ENCODE measurements at places on chromosomes 12 and 14. TPM values are rescaled to one million over a fixed set of nuclear protein-coding genes. Genes with fewer than 3 reads are reported as not detected.
A peak's percentile ranks its signal among the peaks of the same experiment; 100 is the strongest.

DNA sequence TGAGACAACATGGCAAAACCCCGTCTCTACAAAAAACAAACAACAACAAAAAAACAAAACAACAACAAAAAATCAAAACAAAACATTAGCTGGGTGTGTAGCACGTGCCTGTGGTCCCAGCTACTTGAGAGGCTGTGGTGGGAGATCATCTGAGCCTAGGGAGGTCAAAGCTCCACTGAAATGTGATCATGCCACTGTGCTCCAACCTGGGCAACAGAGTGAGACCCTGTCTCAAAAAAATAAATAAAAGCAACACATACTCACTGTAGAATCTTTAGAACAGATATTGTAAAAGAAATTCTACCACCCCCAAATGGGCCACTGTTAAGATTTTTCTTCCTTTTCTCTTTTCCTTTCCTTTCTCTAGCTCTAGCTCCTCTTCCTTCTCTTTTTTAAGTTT lies 26.3 kb downstream of the SLC38A1 start:
- no peak for DNase-seq

DNA sequence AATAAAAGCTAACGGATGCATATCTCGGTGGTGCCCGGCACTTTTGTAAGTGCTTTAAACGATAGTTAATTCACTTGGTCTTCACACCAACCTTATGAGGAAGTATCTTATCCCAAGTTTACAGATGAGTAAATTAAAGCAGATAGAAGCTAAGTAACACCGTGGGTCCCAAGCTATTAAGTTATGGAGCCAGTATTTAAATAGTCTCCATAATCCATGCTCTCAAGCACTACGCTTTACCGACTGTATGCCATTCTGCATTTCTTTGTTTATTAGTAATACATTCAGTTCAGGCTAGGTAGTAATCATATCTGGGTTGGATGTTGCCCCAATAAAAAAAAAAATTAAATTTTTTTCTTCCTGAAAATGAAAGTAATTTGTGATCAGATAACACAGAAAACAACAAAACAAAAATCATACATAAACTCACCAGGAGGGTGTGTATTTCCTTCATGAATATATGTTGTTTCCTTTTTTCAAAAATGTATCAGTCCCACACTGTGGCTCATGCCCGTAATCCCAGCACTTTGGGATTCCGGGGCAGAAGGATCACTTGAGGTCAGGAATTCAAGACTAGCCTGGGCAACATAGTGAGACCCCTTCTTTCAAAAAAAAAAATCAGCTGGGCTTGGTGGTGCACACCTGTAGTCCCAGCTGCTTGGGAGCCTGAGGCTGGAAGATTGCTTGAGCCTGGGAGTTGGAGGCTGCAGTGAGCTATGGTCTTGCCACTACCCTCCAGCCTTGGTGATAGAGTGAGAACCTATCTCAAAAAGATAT lies 1.4 kb upstream of the M6PR start:
- DNase-seq = peak; percentile 16

DNA sequence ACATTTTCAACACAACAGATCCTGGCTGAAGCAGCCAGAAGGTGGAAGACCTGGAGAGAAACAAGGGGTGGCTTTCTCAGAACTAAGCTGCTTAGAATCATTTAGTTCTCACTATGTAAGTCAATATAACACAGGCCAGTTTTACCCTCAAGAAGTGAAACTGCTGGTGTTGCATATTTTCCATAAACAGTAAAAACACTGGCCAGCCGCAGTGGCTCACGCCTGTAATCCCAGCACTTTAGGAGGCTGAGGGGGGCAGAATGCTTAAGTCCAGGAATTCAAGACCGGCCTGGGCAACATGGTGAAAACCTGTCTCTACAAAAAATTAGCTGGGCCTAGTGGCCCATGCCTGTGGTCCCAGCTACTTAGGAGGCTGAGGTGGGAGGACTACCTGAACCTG lies 11.6 kb downstream of the STX2 start:
- no peak for DNase-seq

GRCh38 chr12:48002773-48003218 lies 1.5 kb downstream of the COL2A1 start:
- DNase-seq = no peak

GRCh38 chr12:9651265-9651729 lies 18.2 kb upstream of the CLEC2D start:
- peak; percentile 89 for DNase-seq

DNA sequence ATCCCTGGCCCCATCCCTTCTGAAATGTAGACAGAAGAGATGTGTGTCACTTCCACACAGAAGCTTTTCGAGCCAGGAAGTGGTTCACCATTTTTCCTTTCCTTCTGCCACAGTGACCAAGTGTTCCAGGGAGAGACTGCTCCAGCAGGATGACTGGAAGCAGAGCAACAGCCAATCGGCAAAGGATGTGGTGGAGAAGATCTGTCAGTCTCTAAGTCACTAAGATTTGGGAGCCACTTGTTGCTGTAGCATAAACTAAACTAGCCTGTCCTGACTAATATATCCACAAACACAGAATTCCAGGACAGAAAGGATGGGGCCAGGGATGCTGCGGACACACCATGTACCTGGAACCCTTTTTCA lies 42.9 kb downstream of the DUSP6 start:
- no peak for DNase-seq

DNA sequence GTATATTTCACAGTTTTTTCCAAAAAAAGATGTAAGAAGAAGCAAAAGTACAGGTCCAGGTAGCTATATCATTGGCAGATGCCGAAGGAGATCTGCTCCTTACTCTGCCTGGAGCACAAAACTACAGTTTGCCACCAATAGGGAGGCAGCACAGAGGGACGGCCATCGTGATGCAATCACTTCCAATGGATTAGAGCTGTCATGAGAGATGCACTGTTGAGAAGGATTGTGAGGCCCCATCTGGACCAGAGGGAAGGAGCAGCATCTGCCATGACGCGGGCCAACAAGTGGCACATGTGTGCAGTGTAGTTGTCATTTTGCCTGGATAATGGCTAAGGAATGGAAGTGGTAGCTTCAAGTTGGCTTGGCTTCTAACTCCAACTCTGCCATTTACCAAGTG lies 318.8 kb upstream of the FKBP4 start:
- DNase-seq = no peak

DNA sequence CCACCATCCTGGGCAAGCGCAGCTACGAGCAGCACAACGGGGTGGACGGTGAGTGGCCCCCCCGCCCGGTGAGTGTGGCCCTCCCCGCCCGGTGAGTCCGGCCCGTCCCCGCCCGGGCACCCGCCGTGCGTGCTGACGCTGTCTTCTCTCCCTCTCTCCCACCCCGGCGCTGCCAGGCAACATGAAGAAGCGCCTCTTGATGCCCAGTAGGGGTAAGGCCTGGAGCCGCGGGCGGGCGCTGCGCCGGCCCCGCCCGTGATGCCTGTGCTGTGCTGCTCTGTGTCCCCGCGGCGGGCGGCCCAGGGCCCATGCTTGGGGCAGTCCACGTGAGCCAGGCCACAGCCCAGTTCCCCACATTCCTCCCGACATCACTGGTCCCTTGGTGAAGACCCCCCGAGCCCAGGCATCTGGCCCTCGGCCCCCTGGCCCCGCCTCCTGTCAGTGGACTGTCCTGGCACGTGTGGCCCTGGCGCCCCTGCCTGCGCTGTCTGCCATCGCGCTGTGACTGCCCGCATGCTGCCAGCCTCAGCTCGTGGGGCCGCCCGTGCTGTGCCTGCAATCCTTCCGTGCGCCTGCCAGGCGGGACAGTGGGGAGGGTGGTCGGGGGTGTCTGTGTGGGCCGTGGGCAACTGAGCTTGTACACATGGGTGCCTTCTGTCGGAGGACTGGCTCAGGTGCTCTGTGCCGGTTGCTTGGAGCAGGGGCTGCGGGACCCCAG lies 7.9 kb upstream of the CRIP2 start:
- no peak for DNase-seq

GRCh38 chr12:98123021-98123461 lies 392.3 kb upstream of the TMPO start:
- DNase-seq = no peak

GRCh38 chr12:109797905-109798669 lies 35.1 kb downstream of the TRPV4 start:
- DNase-seq = peak; percentile 16

DNA sequence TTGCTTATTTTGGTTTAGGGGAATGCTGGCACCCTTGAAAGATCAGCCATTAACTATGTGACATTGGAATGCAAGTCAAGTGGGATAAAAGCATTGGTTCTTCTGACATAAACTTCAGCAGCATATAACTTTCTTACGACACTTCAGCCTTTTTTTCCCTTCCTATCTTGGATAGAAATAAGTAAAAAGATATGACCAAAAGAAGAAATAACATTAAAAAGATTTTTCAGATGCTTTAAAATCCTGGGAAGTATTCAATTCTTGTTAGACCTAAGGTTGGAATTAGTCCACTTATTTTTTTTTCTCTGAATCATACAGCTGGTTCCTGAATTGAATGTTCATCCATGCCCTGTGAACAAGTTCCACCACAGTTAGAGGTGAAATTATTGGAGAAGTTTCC lies 85.6 kb upstream of the TSPAN8 start:
- no peak for DNase-seq

GRCh38 chr14:87712396-87713090 lies 280.4 kb downstream of the GALC start:
- no peak for DNase-seq

GRCh38 chr14:60276347-60276746 lies 27.3 kb downstream of the PPM1A start:
- DNase-seq = no peak

GRCh38 chr14:32074887-32075572 lies 2.1 kb upstream of the ARHGAP5 start:
- no peak for DNase-seq

GRCh38 chr12:188910-189621 lies 24.9 kb downstream of the SLC6A12 start:
- peak; percentile 61 for DNase-seq

DNA sequence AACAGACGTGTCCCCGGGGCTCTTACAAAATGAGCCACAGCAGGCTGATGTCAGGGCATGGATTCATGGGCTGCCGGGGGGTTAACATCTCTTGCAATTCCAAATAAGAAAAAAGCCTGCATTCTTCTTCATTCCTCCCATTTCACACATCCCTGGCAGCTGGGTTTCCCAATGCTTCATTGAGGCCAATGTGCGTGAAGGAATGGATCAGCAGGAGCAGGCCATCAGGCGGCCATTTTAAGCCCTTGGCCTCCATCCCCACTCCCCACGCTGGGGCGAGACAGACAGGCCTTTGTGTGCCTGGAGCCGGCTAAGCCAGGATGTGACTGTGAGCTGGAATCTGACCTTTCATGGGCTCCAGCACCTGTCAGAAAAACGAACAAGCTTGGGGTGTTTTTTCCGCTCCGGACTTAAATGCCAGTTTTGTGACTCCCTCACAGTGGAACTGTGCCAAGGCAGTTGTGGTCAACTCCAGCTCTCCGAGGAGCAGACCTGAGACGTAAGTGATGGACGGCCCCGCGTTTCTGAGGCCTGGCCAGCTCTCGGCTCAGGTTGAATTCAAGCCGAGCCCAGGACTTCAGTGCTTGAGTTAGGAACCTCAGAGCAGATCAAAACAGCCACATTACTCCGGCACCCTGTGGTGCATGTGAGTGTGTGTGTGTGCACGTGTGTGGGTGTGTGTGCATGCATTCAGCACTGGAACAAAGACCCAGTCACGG lies 133.1 kb downstream of the TMEM30B start:
- no peak for DNase-seq

DNA sequence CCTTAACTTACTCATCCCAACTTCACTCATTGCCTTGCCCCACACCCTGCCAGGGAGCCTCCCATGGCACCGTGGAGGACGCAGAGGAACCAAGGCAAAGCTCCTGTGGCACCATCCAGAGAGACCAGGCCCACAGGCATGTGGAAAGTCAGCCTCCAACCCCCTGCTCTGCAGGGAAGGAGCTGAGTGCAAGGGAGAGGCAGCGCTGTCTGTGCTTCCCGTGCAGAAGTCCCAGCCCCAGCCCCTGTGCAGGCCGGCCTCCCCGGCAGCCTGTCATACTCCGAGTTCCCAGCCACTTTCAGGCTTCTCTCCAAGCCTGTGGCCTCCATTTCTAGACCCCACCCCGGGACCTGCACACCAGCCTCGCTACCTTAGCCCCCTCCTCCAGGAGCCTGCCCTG lies 106.4 kb downstream of the SINHCAF start:
- no peak for DNase-seq

DNA sequence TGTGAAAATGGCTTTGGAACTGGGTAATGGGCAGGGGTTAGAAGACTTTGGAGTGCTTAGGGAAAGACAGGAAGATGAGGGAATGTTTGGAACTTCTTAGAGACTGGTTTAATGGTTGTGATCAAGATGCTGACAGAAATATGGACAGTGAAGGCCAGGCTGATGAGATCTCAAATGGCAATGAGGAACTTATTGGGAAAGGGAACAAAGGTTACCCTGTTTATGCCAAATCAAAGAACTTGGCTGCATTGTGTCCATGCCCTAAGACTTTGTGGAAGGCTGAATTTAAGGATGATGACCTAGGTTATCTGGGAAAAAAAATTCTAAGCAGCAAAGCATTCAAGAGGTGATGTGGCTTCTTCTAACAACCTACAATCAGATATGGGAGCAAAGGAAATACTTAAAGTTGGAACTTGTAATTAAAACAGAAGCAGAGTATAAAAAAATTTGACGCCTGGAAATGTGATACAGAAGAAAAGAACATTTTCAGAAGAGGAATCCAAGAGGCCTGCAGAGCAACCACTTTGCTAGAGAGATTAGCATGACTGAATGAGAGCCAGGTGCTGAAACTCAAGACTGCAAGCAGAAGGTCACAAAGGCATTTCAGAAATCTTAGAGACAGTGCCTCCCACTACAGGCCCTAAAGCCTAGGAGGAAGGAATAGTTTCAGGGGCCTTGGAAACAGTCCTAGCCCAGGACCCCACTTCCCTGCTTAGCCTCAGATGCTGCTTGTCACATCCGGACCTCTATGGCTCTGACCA lies 65.6 kb upstream of the FLRT2 start:
- DNase-seq = no peak

- peak; percentile 90 for DNase-seq
Measured at GRCh38 chr12:9741726-9742125, 8.8 kb upstream of the CLECL1 start.

DNA sequence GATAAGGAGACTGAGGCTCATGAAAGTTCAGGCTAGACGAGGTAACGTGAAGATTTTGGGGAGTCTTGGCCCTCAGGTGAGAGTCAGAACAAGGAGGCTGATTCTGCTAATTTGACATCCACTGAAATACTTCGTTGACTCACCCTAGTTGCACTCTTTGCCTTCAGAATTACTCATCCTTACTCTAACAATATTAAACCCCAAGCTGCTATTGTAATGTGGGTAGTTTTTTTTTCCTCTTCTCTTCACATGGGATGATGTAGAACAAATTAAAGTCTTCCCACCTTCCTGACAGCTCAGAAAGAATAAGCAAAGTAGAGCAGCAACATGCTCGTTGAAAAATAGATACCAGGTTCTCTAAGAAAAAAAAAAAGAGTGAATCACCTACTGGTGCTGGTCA lies 22.0 kb upstream of the SRRM4 start:
- DNase-seq = no peak

Gene TAS2R50
- total RNA-seq = not detected

Gene TBC1D30
- total RNA-seq = 0.36 TPM

Gene GUCY2C
- not detected for total RNA-seq

Gene CHFR
- 42.9 TPM for total RNA-seq

Gene HOXC13
- total RNA-seq = not detected

Gene IL23A
- 47.6 TPM for total RNA-seq

Gene NTN4
- 0.29 TPM for total RNA-seq

Measured in activated CD4-positive, alpha-beta memory T cell treated with anti-CD3 and anti-CD28 coated beads for 36 hours (primary cell).